ENCODE measurements at places on chromosomes 12 and 14. TPM values are rescaled to one million over a fixed set of nuclear protein-coding genes. Genes with fewer than 3 reads are reported as not detected.

The CMKLR1 gene
- 0.32 TPM for total RNA-seq

The ESPL1 gene
- total RNA-seq, result 4.7 TPM

The KLRG1 gene
- total RNA-seq, result 0.32 TPM

The MTHFD1 gene
- total RNA-seq, result 19.9 TPM

The C12orf54 gene
- not detected for total RNA-seq

The KRT6C gene
- not detected for total RNA-seq

The NKX2-1 gene
- total RNA-seq, result not detected
